ENCODE measurements at places on chromosomes 5 and 9. TPM values are rescaled to one million over a fixed set of nuclear protein-coding genes. Genes with fewer than 3 reads are reported as not detected.

GRCh38 chr5:107388141-107388861 is 282.4 kb downstream of the EFNA5 start:
- H3K4me3 ChIP-seq = peak overlapping the region; percentile 2
- no peak for DNase-seq
- H3K27ac ChIP-seq = peak overlapping the region; percentile 77

- no peaks in the 10 kb centered on the region for H3K27me3 ChIP-seq
- peaks cover 5% of the 10 kb centered on the region for H3K36me3 ChIP-seq
- peak; percentile 77 for DNase-seq
- peak overlapping the region; percentile 69 for H3K27ac ChIP-seq
- H3K4me3 ChIP-seq = no peak overlapping the region
Measured at GRCh38 chr9:129693741-129694140, 28.3 kb downstream of the PRRX2 start.

The WDR31 gene
- 1.4 TPM for total RNA-seq

The UNC5A gene
- total RNA-seq = not detected

The HCN1 gene
- total RNA-seq = not detected

The IL4 gene
- total RNA-seq = not detected

Data from osteoblast (primary cell).